ENCODE measurements at places on chromosomes 11 and 22.

DNA sequence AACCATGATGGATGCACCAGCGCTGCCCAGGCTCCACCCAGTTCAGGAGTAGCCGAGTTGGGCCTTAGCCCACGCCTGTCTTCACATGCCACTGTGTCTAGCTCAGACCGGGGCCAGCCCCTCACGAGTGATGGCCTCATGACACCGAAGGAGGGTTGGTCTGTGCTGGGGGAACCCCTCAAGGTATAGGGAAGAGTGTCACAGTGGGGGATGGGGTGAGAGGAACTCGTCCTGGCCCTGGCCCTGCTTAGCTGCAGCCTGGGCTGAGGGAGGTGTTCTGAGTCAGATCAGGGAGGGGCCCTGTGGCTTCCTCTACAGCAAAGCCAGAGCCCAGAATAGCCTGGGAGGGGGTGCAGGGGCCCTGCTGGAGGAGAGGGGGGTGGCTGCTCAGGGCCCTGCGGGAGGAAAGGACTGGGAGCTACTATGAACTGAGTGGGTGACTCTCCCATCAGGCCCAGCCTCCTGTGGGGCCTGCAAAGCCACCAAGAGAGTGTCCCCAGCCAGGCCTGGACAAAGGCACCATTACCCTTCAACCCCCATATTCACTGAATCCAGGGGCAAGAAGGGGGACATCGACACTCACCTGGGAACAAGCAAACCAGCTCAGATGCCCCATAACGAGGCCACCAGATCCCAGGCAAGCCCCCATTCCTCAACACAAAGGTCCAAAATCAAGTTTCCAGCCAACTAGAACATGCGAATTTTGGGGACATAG, 41.2 kb downstream of the IGLL5 start:
- DNase-seq: peak; percentile 93

- DNase-seq: no peak
Observed at GRCh38 chr22:44133161-44133560, 47.6 kb upstream of the PARVG start.

- DNase-seq: no peak
Observed at GRCh38 chr11:30107899-30108298, 91.1 kb upstream of the KCNA4 start.

DNA sequence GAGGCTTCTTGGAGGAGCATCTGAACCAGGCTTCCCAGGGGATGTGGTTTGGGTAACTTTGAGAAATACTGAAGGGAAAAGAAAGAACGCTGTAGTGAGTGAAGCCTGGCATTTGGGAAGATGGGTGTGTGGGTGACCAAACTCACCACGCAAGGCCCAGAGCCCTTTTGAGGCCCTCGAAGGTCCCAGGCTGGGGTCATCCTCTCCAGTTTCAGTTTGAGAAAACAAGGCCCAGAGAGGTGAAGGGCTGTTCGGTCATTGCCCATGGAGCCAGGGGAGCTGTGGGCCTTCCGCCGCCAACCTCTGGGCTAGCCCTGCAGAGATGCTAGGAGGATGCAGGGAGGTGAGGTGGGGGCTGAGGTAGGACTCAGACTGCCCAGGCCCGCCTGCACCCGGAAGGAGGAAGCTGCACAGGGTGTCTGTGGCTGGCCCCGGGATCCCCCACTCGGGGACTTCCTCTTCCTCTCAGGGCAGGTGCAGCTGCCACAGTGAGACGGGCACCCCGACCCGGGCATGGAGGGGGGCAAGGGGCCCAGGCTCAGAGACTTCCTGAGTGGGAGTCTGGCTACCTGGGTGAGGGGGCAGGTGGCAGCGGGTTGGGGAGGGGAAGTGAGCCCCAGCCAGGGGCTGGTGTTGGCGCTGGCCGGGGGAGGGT, at the start of gene CCDC88B:
Gene CCDC88B (plus strand): TSS at position 451 of the 655 bp plus-strand sequence. CDS start 63 bp downstream, at position 514.
- DNase-seq: peak; percentile 58

GRCh38 chr11:45470151-45470793, 184.1 kb upstream of the SYT13 start:
- DNase-seq: no peak

DNA sequence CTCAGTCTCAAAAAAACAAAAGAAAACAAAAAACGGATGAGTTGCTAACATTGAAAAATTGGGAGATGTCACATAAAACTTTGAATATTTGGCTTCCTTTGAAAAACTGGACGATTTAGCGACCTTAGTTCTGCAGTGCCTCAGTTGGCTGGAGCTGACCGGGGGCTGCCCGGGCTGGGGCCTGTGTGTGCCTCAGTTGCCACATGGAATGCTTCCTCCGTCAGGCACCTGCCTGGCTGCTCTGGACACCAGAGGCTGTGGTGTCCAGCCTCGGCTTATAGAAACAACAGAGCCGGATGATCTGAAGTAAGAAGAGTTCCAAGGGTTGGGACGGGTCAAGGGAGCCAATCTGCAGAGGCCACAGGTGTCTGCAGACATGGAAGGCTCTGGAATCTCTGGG, 50.2 kb downstream of the CACNG2 start:
- DNase-seq: no peak

DNA sequence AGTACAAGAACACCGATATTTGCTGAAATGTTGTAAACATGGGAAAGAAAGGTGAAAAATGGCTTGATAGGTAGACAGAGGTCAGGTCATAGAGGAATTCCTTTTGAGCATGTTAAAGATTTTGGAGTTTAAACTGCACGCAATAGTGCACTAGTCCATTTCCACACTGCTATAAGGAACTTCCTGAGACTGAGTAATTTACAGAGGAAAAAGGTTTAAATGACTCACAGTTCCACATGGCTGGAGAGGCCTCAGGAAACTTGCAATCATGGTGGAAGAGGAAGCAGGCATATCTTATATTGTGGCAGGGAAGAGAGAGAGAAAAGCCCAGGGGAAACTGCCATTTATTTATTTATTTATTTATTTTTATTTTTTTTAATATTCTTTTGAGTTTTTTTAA, 5.0 kb downstream of the OR10A5 start:
- no peak for DNase-seq

GRCh38 chr11:83692675-83693074, 406.5 kb upstream of the CCDC90B start:
- DNase-seq: no peak

- no peak for DNase-seq
Observed at GRCh38 chr11:111748035-111748804, 18.0 kb downstream of the PPP2R1B start.

GRCh38 chr11:134582770-134583095, 170.7 kb upstream of the B3GAT1 start:
- DNase-seq: no peak

- DNase-seq: no peak
Observed at GRCh38 chr11:59187035-59187434, 15.1 kb downstream of the DTX4 start.

DNA sequence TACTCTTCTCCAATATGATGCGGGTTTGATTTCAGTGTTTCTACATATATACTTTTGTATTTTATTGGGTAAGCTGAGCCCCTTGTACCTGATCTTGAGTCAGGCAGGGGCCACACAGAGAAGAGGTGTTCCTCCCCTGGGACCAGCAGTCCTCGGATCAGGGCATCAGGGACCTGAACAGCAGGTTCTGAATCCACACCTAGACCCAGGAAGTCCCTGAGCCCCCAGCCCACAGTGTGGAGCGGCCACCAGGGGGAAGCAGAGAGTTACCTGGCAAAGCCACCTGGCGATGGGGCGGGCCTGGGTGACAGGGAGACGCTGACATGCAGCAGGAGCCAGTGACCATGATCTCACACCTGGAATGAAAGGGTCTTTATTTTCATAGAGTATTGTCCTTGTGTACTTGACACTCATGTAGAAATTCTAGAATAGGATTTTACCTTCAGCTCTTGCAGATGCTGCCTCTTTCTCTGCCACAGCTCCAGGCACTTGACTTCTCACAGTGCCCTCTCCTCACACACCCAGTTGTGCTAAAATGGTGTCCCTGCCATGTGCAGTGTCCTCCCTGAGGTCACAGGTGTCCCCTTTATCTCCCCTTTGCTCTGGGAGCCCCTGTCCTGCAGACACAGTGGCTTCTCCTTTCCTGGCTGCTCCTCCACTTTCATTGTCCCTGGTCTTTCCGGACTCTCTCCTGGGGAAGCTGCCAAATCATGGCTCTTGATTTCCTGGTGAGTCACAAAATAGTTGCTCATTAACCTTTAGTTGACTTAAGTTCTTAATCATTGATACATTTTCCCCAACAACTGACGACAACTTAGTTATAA, 48.5 kb downstream of the GGTLC2 start:
- DNase-seq: no peak

- no peak for DNase-seq
Observed at GRCh38 chr22:25903294-25903693, 161.3 kb downstream of the MYO18B start.

GRCh38 chr11:22832315-22833015, 2.9 kb upstream of the SVIP start:
- DNase-seq: no peak

- no peak for DNase-seq
Observed at GRCh38 chr22:39364714-39365491, 15.1 kb downstream of the SYNGR1 start.

DNA sequence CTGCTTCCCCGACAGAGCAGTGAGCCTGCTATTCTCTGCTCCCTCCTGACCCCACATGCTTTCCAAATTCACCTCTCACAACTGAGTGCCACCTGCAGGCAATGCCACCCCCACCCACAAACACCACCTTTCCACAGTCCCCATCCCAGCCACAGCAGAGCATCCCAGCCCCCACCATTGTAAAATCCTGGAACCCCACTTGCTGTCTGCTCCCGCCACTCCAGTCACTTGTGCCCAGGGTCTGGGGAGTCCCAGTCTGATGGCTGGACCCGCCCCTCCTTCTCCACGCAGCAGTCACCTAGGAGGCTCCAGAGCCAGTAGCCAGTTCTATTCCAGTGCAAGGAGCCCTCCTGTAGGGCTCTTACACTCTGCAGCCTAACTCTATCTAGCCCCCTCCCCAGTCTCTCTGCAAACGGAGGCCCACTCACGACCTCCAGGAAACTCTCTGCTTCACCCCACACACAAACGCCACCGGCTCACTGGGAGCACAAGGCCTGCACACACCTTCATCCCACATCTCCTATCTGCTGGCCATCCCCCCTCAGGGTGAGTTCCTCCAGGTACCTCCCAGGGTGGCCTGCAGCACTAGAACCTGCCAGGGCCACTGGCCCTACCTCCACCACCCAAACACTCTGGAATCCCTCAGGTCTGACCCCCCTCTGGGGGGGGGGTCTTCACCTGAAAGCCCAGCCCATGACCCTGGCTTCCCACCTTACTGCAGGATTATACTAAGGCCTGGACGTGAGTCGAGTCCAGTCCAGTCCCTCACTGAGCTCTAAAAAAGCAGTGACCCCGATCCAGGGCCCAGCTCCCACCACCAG, 1.4 kb downstream of the GNB1L start:
- DNase-seq: no peak

Measured in Kasumi-1 (cell line).